ENCODE measurements at places on chromosomes 2 and 18.
A peak's percentile ranks its signal among the peaks of the same experiment; 100 is the strongest.

- DNase-seq: no peak
Observed at GRCh38 chr2:62856228-62857040, 150.9 kb downstream of the EHBP1 start.

- no peak for DNase-seq
Observed at GRCh38 chr18:63495675-63496074, 18.9 kb downstream of the SERPINB5 start.

- DNase-seq: no peak
Observed at GRCh38 chr2:168797286-168797655, 5.2 kb upstream of the NOSTRIN start.

- no peak for DNase-seq
Observed at GRCh38 chr2:238449241-238449640, 22.5 kb downstream of the ASB1 start.

DNA sequence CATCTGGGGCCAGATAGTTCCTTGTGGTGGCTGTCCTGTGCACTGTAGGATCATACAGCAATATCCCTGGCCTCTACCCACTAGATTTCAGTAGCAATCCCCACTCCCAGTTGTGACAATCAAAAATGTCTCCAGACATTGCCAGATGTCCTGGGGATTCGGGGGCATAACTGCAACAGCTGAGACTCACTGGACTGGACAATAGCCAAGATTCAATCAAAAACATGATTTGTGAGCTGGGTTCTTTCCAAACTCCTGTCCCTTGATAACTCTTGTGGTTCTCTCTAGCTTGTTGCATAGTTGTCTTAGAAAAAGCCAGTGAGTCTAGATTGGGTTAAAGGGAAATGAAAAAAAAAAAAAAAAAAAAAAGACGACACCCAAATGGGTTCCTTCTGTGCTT is 293.4 kb downstream of the CELF4 start:
- DNase-seq: no peak

GRCh38 chr2:142938240-142938639 is 60.8 kb downstream of the KYNU start:
- no peak for DNase-seq

DNA sequence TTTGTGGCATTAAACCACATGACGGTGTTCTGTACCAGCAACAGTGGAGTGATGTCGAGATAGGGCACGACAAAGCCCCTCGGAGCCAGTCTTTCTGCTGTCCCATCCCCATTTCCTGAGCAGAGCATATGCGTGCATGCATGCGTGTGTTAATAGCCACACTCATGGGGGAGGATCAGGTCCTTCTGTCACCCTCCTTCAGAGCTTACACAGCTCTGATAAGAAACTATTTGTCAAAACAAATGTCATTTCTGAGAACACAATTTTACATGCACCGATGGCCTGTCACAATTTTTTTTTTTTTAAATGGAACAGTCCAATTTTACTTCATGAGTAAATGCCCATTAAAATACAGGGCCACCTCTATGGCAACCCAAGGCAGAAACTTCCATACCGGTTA is 95.9 kb upstream of the ZBTB14 start:
- DNase-seq: no peak

- no peak for DNase-seq
Observed at GRCh38 chr18:67875060-67875459, 358.5 kb upstream of the DSEL start.

DNA sequence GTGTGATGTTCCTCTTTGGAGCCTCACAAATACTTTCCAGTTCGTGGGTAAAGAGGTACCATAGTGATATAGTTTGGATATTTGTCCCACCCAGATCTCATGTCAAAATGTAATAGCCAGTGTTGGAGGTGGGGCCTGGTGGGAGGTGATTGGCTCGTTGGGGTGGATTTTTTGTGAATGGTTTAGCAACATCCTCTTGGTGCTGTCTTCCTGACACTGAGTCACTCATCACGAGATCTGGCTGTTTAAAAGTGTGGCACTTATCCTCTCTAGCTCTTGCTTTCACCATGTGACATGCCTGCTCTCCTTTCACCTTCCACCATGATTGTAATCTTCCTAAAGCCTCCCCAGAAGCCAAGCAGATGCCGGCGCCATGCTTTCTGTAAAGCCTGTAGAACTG is 3.0 kb upstream of the CCDC93 start:
- DNase-seq: no peak

GRCh38 chr2:210268281-210268680 is 43.0 kb upstream of the ACADL start:
- DNase-seq: no peak

DNA sequence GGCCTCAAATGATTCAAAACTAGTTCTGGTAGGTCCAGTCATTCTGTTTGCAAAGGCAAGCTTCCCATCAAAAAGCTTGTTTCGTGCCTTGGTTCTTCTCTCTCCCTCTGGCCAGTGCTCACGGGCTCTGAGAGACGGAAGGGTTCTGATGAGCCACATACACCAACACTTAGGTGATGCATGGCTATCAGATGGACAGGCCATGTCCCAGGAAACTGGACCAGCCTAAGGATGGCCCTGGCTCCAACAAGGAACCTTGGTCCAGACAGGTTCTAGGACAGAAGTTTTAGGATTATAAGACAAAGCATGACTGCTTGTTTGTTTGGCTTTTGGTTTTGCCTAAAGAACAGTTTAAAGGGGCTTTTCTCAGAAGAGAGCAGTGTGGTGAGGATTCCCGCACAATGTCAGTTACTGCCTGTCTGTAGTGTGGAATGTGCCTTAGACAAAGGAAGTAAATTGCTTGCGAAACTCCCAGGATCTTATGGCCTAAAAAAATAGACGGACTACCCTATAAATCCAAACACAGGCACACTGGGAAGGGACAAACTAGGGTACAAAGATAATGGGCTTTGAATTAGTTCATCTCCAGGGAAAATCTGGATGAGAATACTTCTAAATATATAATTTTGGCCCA is 10.3 kb downstream of the CYP1B1 start:
- DNase-seq: no peak

- no peak for DNase-seq
Observed at GRCh38 chr18:77067291-77068061, 65.1 kb downstream of the MBP start.

GRCh38 chr2:170354855-170355780 is 177.2 kb downstream of the MYO3B start:
- DNase-seq: no peak

DNA sequence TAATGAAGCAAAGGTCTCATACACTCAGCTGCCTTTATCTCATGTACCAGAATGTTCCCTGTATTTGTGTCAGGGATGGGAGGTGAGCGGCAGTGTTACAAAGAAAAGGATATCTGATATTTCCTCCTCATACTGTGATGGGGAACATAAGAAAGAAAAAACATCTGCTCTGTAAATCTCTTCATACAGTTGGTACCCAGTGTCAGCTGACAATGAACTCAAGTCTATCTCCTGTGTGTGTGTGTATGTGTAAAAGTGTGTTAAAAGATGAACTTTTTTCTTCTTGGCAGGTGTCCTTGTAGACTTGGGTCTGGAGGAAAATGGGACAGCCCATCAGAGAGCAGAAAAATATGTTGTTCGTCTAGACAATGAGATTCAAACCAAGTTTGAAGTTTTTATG is 127.8 kb downstream of the ESCO1 start:
- no peak for DNase-seq

- no peak for DNase-seq
Observed at GRCh38 chr2:38246105-38246504, 131.0 kb downstream of the ATL2 start.

GRCh38 chr2:182666674-182667314 is 49.3 kb upstream of the DNAJC10 start:
- DNase-seq: no peak

GRCh38 chr18:78293940-78294541 is 685.6 kb upstream of the SALL3 start:
- no peak for DNase-seq

DNA sequence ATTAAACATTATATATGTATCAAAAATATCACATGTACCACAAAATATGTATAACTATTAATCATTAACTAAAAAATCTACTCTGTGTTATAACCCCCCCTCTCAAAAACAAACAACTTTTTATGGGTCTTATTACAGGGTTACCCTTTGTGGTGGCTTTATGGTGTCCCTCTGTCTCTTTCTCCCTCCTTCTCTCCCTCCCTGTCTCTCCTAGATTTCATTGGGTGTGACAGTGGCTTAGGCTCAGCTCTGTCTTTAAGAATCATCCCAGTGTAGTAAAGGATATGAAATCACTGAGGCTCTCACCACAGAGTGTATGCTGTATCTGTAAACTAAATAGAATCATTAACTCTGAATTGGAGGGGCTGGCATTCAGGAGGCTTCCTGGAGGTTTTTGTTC is 93.7 kb downstream of the TDRD15 start:
- no peak for DNase-seq

GRCh38 chr2:209960676-209961630 is 41.5 kb upstream of the RPE start:
- DNase-seq: no peak

DNA sequence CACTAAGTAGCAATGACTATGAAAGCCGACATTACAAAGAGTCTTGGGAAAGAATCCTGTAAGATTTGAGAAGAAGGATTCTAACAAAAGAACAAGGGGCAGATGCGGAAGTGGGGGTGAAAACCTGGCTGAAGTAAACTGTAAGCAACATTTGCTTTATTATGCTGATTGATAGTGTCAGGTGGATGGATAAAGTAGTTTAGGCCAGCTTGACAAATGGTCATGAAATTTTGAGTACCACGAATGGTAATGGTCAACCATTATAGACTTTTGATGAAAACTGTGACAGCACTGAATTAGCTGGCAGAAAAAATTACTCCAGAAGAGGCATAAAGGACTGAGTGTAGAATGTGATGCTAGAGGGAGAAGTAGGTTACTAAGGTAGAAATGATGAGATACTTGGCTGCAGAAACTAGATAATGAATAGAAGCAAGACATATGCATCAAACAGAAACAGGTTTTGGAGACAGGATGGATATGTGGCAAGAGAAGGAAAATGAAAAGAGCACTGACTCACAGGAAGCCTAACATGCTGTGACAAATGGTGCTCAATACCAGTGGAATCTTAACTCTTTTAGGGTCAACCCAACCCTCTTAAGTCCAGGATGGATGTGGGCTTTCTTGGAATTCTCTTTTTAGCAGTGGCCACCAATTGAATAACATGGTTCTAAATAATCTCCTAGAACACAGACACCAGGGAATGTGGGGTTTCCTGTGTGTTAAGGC is 6.8 kb downstream of the THUMPD2 start:
- no peak for DNase-seq

DNA sequence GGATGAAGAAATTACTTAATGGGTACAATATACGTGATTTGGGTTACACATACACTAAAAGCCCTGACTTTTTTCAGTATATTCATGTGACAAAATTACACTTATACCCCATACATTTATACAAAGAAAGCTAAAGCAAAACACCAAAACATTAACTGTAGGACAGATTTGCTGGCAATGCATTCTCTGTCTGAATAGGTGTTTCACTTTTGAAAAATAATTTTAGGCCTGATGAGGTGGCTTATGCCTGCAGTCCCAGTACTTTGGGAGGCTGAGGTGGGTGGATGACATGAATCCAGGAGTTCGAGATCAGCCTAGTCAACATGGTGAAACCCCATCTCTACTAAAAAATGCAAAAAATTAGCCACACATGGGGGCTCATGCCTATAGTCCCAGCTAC is 301.5 kb upstream of the FAM98A start:
- DNase-seq: no peak

GRCh38 chr2:45554742-45555140 is 56.3 kb downstream of the SRBD1 start:
- no peak for DNase-seq

DNA sequence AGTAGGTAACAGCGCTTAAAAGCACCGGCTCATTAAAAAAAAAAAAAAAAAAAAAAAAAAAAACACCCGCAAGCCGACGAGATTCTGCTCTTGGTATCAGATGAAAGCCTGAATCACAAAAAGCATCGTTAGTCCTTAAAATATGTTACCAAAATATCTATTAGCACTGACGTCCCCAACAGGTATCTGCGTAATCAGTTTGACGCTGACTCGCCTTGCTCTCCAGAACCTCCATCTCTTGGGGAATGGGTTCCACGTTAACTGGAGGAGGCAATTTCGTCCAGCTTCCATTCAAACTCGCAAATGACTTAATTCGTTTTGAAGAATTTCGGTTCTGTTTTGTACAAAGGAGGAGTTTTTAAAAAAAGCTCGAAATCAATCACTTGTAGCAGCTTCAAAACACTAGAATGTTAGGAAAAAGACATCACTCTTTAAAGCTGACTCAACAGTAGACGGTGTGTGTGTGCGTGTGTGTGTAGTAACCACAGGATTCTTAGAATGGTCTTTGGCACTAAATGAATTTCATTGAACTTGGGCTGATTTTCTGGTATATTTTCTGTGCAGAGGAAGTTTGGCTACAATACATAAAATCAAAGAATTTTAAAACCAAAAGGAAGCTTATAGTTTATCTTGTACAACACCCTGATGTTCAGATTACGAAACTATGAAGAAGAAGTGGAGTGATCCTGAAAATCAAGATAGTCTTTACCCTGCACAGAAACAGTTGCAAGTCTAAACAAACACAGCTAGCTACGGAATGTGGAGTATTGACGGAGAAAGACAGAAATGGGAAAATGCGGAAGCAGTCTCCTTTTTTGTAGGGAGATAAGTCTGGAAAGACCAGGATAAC is 1.1 kb upstream of the PGAP1 start:
- DNase-seq: peak; percentile 35

GRCh38 chr2:7165736-7166135 is 248.5 kb downstream of the RNF144A start:
- DNase-seq: no peak

DNA sequence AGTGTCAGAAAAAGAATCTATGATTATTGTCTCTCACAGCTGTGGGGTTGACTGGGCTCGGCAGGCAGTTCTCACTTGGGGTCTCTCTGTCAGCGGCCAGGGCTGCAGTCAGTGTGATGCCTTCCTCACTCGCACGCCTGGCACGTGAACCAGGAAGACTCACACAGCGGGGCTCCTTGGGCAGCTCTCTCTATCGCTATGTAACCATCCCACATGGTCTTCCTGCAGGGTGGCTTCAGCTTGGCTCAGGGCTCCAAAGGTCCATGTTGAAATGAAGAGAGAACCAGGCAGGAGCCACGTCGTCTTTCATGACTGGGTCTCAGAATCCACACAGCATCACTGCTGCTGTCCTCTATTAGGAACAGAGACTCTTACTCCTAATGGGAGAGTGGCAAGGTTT is 30.6 kb upstream of the SLC1A4 start:
- no peak for DNase-seq

GRCh38 chr2:218501665-218502064 is 66.5 kb downstream of the USP37 start:
- DNase-seq: no peak
